ENCODE measurements at places on chromosomes 6 and 20.

DNA sequence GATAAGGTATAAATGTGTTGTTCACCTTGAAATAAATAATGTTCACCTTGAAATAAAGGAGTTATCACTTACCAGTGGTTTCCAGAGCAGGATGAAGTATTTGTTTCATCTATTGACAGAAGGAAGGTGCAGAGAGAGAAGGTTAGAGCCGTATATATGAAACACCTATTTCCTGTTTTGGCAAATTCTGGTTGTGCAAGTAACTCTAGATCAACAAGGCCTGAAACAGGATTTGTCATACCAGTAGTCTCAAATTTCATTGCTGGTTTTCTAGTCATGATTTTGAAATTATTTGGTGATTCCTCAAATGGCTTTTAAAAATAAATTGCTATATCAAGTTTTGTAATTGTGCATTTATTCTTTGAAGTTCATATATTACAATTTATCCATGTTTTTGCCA is at the start of gene CRISP3:
TSS of gene CRISP3 (minus strand) at position 130 of the 400 bp plus-strand sequence. CDS start at position 109, 21 bp downstream.
- DNase-seq: no peak

DNA sequence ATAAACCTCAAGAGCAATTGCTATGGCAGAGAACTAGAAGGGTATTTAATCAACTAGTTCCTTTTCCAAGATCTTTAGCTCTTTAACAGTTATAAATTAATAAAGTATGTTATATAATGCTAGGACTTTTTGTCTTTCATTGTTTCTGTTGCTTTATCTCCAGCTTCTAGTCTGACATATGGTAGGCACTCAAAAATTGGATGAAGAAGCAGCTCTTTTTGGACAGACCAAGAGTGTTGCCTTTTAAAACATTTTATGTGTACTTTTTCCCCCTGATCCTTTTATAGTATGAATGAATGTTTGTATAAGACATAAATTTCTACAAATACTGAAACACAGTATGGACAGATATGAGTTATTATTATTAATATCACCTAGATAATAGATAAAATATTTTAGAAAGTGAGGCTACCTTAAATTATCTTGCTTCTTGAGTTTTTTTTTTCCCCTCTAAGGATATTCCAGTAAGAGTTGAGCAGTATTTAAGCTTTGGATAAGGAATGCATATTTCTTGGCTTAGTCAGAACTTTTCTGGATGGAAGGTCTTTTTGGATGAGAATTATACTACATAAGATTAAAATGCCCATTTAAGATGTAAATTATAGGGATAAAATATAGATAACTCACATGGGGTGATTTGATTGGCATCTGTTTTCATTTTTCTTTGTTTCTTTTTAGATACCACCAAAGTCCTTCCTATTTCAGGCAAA is 16.6 kb downstream of the LAMA2 start:
- DNase-seq: peak; percentile 69

DNA sequence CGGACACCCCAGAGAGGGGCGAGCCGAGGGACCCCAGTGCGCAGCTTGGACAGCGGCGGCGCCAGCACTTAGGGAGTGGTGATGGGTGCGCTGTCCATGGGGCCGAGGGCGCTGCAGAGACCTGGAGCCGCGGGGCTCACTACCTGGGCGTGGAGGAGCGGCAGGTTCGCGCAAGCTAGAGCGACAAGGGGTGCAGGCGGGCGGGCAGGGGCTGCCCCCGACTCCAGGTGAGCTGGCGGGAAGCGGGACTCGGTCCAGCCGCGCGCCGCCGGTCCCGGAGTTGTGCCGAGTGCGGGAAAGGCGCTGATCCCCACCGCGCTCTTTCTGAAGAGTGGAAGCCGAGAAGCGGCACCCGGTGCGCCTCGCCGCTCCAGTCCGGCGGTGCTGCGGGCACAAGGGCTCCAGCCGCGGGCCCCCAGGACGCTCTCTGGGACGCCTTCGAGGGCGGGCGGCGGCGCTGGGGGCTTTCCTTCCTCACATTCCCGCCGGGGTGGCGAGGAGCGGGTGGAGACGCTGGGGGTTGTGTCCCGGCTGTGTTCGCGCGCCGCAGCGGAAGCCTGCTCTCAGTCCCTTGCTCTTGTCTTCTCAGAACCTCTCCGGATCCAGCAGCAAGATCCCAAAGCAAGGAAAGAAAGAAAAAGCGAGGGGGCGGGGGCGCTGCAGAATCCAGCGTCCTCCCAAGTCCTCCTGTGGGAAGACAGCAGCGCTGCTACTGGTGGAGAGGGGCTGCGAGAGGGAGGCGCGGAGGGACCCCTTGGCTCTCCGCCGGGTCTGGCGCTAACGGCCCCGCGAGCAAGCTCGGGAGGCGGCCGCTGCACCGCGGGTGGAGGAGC is at the start of gene B3GAT2:
TSS of gene B3GAT2 (minus strand) at position 610 of the 833 bp plus-strand sequence. CDS start 631 bp downstream, outside the sequence.
- peak; percentile 8 for DNase-seq

DNA sequence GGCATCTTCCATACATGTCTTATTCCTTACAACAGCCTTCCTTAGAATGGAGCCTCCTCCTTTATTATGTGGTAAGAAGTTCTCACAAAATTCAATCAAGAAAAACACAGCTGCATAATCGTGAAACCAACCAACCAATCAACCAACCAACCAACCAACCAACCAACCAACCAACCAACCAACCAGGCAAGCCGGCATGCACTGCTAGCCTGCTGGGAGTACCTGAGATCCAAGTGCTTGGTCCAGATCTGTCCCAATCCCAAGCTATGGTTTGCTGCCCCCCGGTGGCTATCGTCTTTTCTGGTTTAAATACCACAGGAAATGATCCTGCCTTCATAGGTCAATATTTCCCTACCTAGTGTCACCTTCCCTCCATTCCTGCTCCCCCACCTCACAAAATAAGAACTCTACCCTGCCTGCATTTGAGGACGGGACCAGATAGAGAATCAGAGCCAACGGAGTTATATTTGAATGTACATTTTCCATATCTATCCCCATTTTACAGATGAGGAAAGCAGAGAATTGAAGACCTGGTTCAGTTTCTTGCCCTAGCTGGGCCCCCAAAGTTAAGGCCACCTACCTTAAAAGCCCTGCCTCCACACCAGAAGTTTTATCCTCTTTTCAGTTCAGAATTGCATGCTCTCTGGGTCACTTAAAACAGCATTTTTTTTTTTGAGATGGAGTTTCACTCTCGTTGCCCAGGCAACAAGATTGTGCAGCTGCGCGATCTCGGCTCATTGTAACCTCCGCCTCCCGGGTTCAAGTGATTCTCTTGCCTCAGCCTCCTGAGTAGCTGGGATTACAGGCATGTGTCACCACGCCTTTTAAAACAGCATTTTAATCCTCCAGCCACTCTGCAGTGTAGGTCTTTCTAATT is 27.1 kb downstream of the RAB44 start:
- DNase-seq: peak; percentile 55

- no peak for DNase-seq
Observed at GRCh38 chr6:158222066-158222465, 53.9 kb downstream of the GTF2H5 start.

GRCh38 chr6:149990661-149991471 is 27.1 kb downstream of the ULBP1 start:
- DNase-seq: no peak

DNA sequence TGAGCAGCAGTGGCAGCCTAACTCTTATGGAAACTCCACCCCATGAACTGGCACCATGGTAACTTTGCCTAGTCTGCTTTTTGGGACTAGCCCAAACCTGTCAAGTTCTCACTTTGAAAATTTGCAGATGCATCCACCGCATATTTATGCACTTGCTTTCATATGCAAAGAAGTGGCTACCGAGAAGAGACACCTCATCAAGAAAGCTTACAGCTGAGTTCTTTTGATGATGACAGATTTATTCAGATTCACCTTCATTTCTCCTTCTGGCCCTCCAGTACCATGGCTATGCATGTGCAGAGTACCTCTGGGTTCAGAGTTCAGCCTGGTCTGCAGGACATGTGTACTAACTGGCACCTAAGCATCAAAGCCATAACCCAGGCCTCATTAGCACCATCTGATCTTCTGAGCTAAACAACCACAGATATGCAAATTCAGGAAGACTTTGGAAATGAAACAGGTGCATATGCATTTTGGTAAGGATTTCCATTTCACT is 154.3 kb upstream of the TENT5A start:
- DNase-seq: no peak

DNA sequence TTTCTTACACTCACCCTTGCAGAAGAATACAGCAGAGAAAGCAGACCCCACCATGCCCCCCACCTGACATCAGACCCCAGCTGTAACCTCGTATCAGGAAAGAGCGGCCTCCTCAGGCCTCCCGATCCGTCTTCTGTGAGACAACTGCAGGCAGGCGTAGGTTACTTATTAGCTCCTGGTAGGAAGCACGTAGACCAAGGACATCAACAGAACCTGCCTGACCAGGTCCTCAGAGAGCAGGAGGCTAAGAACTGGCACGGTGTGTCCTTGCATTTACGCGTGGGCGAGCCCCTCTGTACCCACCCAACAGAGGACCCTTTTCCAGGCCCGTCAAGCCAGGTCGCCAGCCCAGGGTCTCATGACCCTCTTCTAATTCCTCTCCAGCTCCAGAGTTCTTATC is 51.0 kb downstream of the ABHD12 start:
- no peak for DNase-seq

DNA sequence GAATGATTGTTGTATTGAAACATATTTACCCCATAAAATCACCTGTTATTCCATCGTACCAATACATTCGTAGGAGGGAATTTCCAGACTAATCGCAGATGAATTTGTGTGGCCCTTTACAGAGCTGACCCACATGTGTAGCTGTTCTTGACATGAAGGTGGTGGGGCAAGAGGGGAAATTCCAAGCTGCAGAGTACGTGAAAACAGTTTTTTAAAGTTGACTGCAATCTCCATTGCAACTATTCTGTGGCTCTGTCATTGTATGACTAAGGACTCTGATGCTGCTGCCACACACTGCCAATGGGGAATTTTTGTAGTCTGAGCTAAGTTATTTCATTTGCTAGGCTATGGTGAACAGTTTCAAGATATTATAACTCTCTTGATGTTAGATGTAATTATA is 46.4 kb upstream of the ADTRP start:
- peak; percentile 37 for DNase-seq

DNA sequence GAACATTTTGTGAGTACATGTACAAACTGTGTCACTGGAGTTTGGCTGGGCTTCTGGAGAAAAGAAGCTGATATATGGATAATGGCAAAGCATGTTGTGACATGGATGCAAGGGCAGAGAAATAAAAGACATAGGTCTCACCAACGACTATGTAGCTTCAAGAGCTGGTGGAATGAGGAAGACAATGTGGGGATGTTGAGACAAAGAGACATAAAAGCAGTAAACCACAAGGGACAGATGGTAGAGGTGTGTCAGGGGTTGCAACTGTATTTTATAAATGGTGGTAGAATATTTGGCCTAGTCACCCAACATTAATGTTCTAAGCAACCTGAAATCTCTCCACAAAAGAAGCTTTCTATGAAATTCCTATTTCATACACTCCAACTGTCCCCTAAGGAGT is 199.0 kb downstream of the KCNQ5 start:
- no peak for DNase-seq

- peak; percentile 62 for DNase-seq
Observed at GRCh38 chr6:18387061-18387721, at the start of gene RNF144B. TSS of gene RNF144B (plus strand) at chr6:18387350. CDS start at chr6:18399535, 12,185 bp downstream.

- DNase-seq: no peak
Observed at GRCh38 chr20:46900826-46901225, 6.2 kb downstream of the EYA2 start.

DNA sequence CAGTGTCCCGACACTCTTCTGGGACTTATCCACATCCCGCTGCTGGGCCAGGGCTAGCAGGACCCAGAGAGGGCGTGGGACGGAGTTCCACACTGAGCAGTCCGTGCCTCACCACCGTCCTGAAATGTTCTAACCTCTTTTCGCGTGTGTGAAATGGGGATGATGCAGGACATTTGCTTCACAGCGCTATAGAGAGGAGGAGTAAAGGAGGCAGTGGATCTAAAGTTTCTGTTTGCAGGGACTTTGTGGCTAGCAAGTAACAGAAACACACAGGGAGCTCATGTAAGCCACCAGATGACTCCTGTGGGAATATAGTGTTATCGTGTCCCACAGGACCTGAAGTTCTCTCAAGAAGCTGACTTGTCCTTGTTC is 634 bp downstream of the ITPA start:
- no peak for DNase-seq

- DNase-seq: peak; percentile 90
Observed at GRCh38 chr20:47231382-47232039, 125.0 kb downstream of the ZMYND8 start.

- peak; percentile 38 for DNase-seq
Observed at GRCh38 chr6:13368731-13369115, 40.4 kb upstream of the TBC1D7 start.

Data from fibroblast of skin of abdomen (primary cell).